ENCODE measurements at places on chromosomes 6 and 20.

DNA sequence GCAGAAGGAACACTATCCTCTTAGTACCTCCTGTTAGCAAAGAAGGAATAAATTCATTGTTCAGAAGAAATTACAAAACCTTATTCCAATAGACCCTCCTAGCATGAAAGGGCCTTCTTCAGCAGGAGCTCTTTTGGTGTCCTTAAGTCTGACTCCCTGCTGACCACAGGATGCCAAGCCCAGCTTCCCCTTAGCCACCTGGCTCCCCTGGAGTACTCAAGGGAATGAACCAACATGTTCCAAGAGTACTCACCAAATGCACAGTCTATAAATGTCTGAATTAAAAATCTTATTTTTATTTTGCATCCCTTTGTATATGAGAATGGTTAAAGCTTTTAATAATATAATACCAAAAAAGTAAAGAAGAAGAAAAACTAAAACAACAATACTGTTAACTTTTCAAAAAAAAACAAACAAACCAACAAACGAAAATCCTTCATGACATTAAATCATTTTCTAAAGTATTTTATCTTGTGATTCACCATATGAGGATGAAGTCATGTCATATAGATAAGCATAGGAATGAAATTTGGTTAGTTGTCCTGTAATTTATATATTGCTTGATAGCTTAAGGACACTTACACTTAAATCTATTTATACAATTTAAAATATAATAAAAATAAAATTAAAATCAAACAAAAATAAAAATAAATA lies 1355.1 kb downstream of the HACE1 start:
- DNase-seq = no peak

DNA sequence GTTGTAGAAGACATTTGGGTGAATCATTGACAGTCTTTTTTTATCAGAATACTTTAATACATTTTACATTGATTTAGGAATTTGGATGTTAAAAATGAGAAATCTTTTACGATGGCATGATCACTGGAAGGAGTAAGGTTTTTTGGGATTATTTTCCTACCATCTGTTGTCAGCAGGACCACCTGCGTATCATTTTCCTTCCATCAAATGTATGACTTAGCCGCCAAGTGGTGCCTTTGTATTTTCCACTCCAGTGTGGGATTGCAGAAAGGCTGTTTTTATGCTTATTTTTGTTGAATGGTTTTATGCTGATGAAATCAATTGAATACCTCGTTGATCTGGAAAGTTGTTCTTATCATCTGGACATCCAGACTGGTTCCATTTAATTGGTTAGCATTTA lies 35.8 kb downstream of the AKAP12 start:
- no peak for DNase-seq

- DNase-seq = no peak
Observed at GRCh38 chr6:48597951-48598350, 487.0 kb upstream of the PTCHD4 start.

DNA sequence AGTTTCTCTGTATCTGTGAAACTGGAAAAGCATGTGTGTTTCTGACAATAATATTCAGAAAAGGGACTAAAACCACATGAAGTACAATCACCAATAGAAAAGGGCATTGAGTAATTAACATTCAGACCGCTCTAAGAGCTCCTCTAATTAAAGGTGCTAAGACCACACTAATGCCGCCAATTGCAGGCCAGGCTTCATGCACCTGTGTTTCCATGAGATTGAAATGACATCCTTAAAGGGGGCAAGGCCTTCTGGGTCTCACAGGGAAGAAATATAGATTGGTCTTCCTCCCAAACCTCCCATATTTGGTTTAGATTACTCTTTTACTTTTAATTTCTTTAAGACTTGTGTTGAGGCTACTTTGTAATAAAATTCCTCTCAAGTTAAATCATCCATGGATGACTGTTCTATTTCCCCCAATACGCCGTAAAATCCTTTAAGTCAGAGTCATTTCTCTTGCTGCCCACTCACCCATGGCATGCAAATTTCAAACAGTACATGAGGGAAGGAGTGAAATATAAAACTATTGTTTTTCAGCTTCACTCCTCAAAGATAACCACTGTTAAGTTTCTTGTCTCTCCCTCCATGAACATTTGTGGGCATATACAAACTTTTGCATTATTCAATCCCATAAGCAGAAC lies 110.6 kb downstream of the UBE3D start:
- no peak for DNase-seq

DNA sequence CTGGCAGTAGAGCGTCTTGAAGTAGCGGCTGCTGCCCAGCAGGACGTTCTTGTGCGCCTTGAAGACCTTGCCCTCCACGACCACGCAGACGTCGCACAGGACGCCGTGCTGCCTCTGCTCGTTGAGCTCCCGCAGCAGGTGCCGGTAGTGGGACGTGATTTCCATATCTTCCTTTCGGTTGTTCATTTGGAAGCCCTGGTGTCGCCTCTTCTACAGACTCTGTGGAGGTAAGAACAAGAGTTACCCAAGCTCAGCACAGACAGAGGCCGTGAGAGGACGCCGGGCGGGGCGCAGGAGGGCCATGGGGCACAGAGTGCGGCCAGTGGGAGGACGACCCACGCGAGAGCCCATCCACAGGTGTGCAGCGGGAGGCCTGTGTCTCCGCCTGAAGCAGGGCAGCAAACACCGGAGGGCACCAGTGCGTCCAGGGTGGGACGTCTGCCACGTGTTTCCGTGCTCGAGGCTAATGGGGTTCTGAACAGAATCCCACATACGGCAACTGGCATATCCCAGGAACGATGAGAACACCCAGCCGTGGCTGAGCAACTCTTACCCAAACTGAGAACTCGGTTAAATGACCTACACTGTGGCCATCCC lies 40.4 kb downstream of the ZBTB46 start:
- no peak for DNase-seq

DNA sequence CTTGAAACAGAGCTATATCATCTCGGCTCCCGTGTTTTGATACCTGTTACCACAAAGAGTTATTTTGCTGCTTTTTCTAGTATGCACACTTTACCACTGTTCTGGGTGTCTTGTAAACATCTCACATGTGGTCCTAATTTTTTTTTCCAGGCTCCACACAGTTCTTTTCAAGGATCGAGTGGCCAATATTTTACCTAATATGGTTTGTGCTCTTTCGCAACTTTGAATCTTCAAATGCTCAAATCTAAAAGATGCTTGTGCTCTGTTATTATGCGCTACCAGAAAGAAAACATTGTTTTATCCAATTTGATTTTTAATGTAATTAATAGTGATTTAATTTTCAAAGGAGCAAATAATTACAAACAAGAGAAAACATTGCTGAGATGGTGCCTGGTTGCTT lies 10.7 kb downstream of the ENPP5 start:
- DNase-seq = no peak

DNA sequence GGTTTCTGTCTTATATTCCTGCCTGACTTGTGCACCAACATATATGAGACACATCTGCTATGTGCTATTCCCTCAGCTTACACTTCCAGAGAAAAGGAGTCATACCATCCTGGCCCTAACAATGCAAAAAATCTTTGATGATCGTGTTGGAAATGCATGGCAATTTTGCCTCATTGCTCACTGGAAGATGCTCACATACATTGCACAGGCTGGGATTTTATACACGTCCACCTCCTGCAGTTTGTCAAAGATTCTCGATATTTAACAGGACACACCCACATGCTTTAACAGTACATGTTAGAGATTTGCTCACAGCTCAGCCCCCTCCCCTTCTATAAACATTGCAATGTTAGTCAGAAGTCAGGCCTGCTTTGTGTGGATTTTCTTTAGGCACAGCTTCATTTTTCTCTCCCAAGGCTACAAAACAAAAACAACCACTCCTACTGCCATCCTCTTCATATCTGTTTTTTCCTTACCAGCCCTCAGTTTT lies 66.1 kb downstream of the ADGB start:
- DNase-seq = no peak

- no peak for DNase-seq
Observed at GRCh38 chr20:11355345-11355744, 562.3 kb upstream of the BTBD3 start.

DNA sequence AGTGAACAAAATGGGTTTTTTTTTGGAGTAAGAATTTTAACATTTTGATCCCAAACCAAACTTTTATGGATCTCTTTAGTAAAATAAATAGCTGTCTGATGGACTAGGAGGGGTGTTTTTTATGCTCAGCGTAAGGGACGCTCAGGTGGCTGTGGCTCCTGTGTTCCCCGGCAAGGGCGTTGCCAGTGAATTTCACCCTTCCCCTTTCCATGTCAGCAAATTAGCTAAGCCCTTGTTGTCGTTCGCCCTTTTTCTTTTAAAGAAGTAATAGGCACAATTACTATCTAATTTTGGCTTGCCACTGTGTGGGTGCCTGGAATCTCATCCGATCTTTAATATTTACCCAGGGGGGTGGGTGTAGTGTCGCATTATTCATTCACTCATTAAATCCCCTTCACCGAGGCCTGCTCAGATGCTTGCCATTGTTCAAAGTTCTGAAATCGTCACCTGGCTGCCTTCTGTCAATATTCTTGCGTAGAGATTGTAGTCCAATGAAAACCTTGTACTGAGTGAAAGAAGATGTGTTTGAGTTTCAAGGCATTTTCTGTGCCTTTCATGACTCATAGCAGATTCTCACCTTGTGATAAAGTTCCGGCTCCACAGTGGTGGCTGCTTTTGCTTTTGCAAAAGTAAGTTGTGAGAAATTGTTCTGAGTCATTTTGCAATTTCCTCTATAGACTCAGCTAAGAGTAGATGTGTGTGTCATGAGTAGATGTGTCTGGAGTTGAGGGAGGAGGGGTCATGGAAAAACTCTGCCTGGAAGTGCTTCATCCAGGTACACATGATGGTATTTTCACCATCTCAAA lies 40.0 kb upstream of the CLDN20 start:
- DNase-seq = no peak

GRCh38 chr6:152078804-152079203 lies 271.3 kb downstream of the ESR1 start:
- DNase-seq = peak; percentile 20

GRCh38 chr20:9025643-9026042 lies 43.2 kb upstream of the PLCB4 start:
- no peak for DNase-seq

DNA sequence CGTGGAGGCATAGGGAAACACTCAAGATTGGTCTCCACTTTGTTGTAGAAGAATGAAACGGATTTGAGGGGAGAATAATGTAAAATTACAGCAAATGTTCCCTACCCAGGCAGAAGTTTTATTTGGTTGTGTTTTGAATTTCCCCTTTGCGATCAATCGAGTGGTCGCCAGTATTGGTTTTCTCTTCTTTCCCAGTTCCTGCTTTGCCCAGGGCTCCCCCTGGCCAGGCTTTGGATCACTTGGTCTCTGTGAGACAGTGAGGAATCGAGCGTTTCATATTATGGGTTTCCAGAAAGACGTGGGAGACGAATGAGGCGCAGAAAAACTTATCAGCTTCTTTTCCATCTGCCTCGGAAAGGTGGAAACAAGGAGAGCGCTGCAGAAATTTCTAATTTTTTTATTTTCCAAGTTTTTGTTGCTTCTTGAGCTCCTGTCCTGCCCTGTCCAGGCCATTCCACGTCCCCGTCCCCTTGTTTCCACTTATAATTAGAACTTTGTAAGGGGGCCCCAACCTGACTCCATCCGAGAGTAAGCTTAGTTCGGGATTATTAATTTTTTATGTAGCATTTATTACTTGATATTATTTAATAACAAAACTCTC lies 7.5 kb upstream of the TBX18 start:
- DNase-seq = no peak

GRCh38 chr6:35139924-35140638 lies 1.1 kb downstream of the TCP11 start:
- no peak for DNase-seq

DNA sequence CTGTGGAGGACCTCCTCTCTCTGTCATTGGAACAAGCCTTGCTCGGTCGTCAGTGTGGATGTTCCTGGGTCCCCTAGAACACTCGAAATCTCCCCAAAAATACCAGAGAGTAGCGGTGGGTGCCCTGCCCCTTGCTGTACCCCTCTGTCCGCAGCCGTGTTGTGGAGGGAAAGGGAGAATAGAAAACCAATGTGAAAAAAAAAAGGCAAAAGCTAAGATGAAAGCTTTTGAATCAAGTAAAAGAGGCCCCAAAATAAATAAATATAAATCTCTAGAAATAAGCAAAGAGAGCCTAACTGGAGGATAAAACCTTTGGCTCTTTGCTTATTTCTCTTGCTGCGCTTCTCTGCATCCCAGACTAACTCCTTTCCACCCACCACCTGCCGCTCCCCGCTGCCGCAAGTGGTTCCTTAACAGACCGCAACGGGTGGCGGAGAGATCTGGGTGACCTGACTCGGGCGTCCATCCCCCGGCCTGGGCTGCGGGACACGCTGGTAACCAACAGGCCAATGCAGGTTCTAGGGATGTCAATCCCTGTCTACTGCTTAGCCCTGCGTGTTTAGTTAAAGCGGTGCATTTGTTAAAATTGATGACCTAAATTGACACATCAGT lies 110.0 kb downstream of the GPX5 start:
- DNase-seq = no peak

- DNase-seq = no peak
Observed at GRCh38 chr6:34146021-34146782, at the start of gene GRM4. Gene GRM4, minus strand, starts transcription at chr6:34146087. Its CDS starts 12,591 bp downstream, at chr6:34133496.

DNA sequence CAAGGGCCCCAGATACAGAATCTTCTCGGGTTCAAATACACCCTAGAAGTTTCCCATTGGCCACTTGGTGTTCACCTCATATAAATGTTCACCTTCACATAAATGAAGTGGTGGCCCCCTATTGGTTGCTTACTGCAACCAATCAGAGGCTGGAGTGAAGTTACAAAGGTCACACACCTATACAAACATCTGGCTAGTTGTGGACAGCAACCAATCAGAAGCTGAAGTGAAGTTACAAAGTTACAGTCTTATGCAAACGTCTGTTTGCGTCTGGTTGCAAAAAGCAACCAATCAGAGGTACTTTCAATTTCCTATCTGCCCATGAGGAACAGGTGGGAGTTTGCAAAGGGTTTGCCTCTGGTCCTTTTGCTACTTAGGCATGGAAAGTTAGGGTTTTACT lies 206.5 kb upstream of the BMP2 start:
- DNase-seq = no peak

DNA sequence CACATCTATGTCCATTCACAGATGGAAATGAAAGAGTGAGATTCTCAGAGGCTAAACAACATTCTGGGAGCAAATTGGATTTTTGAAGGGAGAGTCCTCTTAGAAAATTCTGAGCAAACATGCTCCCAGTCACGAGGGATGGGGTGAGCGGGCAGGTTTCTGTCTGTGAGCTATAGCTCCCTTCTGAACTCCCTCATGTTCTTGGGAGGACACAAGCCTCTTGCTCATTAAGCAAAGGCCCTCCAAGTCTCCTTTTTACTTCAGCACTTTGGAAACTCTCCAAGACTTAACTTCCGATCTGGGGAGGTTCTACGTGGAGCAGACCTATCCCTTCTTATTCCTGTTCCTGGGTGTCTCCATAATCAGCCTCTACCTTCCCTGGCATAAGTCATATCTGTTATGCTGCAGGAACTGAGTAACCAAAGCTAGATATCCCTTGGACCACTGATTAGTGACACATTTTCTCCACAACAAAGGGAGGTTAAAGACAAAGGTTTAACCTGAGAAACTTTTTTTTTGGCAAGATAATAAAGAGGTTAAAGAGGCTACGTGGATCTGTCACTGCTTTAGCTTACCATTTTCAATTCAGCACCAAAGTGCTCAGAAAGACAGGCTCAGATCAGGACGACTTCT lies 33.0 kb upstream of the SMIM29 start:
- no peak for DNase-seq
